ENCODE measurements at places on chromosomes 2 and 18.
A peak's percentile ranks its signal among the peaks of the same experiment; 100 is the strongest.

DNA sequence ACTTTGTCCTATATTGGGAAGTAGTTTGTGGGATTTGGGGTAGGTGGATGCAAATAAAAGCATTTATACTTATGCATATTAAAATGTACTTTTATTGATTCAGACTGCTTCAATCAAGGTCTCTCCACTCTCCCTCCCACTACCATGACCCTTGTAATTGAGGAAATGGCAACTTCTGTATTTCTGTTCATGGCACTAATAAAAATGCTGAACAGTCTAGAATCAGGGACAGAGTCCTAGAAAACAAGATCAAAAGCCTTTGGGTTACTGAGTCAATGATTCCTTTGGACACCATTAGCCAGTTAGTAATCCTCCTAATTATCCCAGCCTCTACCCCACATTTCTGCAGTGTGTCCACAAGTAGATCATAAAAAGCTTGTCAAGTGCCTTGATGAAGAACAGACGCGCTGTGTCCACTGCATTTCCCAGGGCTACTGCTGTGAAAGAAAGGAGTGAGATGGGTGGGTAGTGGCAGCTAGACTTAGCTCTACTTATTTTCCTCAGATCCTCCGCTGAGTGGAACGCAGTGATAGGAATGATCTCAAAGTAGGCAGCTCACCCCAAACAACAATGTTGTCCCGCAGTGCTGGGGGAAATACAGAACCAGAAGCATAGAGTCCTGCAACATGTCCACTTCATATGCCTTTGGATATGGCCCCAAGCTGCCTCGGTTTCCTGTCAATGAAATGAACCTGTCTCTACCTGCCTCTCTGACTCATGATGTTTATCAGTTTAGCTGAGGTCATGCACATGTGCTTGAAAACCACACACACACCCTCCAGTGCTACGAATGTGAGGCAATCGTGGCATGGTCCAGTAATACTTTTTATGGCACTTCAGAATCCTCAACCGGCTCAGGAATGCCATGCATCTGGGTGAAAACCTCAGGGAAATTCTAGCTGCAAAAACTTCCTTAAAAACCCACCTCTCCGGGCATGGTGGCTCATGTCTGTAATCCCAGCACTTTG, 115.5 kb downstream of the COL6A3 start:
- DNase-seq: no peak

GRCh38 chr2:29123617-29124349, 8.6 kb downstream of the CLIP4 start:
- DNase-seq: no peak

DNA sequence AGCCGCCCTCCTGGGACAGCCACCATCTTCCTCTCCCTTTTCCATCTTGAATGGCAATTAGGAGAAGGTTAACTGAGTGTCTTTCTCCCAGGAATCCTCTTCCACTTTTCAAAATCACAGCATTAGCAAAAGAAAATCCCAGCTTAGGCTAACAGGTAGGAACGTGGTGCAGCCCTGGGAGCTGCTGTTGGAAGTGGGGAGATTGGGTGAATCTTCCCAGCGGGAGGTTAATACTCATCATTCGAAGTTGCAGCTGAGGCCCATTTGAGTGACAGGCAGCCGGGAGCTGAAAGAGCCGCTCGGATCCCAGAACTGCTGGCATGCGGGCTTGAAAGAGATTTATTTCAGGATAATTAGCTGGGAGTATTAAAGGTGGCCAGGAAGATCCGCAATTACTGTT, 306.0 kb downstream of the BCL11A start:
- DNase-seq: peak; percentile 38

- DNase-seq: peak; percentile 30
Measured at GRCh38 chr18:68735483-68736343, 20.8 kb upstream of the TMX3 start.

DNA sequence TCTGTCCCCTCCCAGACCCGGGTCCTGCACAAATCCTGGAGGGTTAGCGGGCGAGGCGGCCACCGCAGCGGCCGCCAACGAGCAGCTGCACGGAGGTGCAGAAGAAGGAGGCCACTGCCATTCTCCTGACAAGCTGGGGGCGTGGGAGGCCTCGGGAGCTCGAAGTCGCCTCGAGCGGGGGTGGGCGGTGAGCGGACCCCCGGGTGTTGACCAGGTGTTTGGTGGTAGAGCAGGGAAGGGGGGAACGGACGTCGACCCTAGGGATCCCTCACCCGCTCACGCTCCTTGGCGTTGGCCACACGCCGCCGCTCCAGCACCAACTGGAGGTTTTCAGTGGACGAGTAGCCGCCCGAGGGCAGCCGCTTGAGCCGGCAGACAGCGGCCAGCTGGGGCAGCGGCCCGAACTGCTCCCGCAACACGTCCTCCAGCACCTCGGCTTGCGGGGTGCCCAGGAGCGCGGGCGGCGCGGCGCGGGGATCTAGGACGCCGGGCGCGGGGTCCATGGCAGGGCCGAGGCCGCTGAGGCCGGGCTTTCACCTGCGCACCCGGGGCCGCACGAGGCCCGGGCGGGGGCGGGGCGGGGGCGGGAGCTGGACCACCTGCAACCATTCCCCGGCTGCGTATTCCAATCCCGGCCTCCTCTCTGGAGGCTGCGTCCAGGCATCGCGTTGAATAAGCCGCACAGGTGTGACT, at the start of gene FIGLA:
Gene FIGLA, minus strand, starts transcription at position 508 of the 693 bp plus-strand sequence. Its CDS starts 5 bp downstream, at position 503.
- DNase-seq: peak; percentile 87

GRCh38 chr2:136215908-136216472, 98.0 kb upstream of the CXCR4 start:
- no peak for DNase-seq

DNA sequence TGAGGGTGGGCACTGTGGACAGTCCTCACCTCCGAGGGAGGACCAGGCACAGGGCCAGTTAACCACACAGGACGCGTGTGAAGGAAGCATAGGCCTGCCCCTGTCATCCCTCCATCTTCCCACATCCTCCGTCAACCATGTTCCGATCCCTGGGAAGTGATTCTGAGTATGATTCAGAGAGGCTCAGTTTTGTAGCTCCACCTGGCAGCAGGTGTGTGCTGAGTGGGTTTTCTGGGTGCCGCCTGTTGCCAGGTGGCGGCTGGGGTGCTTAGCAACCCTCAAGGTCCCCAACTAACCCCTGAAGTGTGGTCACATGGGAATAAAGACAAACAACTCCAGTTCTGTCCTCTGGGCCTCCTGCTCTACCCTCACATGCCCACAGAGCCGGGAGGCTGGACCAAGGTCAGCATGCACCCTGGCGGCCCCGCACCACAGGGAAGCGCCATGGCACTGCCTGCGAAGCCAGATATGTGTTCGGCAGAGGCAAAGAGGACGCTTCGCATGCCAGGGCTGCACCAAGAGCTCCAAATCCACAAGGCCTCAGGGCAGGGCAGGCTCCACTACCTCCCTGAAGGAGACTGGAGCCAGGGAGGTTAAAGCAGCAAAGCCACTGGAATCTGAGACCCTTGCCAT, 60.0 kb downstream of the ADCY3 start:
- no peak for DNase-seq

- DNase-seq: no peak
Measured at GRCh38 chr2:217445723-217446122, 557.1 kb downstream of the TNS1 start.

DNA sequence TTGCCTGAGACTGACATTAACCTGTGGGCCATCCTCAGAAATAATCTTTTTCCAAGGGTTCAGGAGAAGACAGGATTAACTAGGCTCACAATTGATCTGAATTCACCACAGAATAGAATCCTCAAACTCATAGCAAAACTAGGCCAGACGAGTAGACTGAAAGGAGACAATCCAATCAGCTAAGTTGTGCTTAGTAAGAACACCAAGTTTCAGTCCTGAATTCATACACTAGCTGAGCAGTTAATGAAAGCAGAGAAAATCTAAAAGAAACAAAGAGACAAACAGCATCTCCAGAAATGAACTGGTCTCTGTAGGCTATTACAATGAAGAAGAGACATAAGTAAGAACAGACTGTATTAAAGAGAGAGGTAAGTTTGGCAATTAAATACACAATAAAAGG, 89.5 kb downstream of the GORASP2 start:
- no peak for DNase-seq
